ENCODE measurements at places on chromosomes 1 and 21.
A peak's percentile ranks its signal among the peaks of the same experiment; 100 is the strongest.

DNA sequence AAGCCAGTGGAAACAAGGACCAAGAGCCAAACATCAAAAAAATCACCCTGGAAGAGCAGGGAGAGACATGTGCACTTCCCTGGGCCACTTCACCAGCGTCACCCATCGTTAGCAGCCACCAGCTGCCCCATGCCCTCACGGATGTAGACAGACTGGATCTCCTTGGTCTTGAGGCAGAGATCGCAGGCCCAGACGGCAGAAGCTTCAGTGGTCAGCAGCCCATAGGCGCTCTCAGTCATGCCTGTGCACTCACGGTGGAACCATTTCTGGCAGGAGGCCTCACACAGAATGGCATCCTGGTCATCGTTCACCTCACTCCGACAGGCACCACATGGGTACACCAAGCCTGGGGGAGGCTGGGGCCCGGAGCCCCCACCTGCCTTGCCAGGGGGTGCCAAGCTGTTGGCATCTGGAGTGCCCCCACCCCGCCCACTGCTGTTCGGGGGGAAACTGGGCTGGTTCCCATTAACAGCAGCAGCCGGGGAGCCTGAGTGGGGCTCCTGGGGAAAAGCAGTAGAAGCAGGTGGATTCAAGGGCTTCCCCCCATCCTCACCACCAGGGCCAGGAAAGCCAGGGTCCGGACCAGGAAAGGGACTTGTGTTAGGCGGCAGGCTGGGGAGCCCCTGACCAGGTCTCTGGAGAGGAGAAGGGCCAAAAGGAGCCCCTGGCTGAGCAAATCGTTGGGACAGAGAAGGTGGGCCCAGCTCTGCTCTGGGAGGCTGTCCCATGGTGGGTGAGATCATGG, 2.7 kb downstream of the PYGO2 start:
- DNase-seq, result no peak

DNA sequence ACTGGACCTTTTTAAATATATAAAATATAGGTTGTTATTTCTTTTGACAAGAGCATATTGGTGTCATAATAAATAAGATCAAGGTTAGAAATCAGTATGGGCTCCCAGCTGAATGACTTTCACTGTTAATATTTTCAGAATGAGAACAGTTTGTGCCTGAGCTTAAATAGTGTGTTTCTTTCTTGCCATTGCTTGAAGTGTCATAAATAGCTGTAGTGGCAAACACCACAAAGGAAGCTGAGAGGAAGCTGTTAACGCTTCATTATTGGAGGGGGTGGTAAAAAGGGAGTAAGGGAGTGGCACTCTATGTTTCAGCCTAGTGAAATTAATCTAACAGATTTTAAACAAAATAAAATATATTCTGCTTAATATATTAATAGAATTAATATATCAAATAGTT, 1089.8 kb upstream of the NCAM2 start:
- no peak for DNase-seq

- no peak for DNase-seq
Measured at GRCh38 chr1:61121631-61122030, 39.3 kb downstream of the NFIA start.

DNA sequence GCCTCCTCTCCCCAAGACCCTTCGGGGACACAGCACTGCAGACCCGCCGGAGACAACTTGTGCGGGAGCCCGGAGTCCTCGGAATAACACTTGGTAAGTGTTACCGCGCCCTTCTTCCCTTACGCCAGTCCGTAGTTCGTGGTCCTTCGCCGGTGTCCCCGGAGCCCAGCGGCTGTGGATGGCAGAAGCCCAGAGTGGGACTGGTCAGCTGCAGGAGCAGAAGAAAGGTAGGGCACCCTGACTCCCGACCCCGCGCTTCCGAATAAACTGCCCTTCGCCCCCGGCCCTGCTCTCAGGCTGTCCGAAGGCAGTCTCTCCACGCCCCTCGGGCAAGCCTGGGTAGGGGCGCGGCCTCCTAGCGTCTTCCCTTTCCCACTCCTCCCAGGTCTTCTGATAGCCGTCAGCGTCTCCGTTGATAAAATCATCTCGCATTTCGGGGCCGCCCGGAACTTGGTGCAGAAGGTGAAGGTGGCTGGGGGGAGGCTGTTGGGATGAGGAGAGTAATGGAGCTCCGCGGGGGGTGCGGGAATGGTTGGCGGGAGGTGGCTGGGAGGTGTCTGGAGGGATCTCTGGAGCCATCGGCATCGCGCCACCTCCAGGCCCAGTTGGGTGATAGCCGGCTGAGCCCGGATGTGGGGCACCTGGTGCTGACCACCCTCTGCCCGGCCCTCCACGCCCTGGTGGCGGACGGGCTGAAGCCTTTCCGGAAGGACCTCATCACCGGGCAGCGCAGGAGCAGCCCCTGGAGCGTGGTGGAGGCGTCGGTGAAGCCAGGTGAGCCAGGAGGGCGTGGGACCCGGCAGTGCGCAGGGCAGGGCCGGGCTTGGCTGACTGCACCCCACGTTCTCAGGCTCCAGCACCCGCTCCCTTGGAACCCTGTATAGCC, 4.3 kb downstream of the RUSC1 start:
- DNase-seq, result peak; percentile 16

DNA sequence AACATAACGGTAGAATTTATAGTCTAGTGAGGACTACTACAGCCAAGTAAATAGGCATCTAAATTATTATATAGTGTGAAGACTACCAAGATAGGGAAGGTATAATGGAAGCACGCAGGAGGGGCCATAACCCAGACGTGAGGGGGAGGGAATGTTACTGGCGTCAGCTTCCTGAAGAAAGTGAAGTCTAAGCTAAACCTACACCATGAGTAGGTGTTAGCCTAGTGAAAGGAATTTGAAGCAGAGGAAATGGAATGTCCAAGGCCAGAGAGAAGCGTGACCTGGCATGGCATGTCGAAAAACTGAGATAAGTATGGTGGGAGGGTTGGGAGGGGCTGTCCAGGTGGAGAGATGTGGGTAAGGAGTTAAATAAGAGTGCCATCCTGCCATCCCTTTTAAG, 140.5 kb downstream of the SLC44A5 start:
- no peak for DNase-seq

Data from activated T-cell treated with anti-CD3 and anti-CD28 coated beads for 1 hour (primary cell).